SJSA1 (cell line): ENCODE measurements at places on chromosomes 11 and 22. TPM values are rescaled to one million over a fixed set of nuclear protein-coding genes. Genes with fewer than 3 reads are reported as not detected.

DNA sequence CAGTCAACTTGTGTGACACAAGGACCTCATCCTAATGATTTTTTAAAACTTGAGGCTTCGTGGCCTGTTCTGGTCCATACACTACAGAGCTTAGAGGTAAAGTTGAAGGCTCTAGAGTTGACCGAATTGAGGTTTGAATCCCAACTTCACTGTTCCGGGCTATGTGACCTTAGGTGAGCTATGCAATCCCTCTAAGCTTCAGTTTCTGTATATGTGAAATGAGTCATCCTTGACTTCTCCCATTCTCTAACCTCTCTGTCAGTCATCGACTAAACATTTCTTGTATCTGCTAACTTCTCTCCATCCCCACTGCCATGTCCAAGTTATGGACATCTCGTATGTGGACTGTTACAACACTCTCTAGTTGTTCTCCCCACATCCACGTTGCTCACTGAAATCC lies 178.2 kb upstream of the TMEM45B start:
- no peaks in the 10 kb centered on the region for H3K27me3 ChIP-seq
- peaks cover 23% of the 10 kb centered on the region for H3K4me1 ChIP-seq
- H3K4me3 ChIP-seq = no peak overlapping the region

GRCh38 chr11:18313965-18314763 lies 7.8 kb downstream of the HPS5 start:
- no peaks in the 10 kb centered on the region for H3K27me3 ChIP-seq
- H3K4me3 ChIP-seq = no peak overlapping the region
- peaks cover 29% of the 10 kb centered on the region for H3K4me1 ChIP-seq
- H3K36me3 ChIP-seq = peaks cover 25% of the 10 kb centered on the region
- peak; percentile 49 for DNase-seq

DNA sequence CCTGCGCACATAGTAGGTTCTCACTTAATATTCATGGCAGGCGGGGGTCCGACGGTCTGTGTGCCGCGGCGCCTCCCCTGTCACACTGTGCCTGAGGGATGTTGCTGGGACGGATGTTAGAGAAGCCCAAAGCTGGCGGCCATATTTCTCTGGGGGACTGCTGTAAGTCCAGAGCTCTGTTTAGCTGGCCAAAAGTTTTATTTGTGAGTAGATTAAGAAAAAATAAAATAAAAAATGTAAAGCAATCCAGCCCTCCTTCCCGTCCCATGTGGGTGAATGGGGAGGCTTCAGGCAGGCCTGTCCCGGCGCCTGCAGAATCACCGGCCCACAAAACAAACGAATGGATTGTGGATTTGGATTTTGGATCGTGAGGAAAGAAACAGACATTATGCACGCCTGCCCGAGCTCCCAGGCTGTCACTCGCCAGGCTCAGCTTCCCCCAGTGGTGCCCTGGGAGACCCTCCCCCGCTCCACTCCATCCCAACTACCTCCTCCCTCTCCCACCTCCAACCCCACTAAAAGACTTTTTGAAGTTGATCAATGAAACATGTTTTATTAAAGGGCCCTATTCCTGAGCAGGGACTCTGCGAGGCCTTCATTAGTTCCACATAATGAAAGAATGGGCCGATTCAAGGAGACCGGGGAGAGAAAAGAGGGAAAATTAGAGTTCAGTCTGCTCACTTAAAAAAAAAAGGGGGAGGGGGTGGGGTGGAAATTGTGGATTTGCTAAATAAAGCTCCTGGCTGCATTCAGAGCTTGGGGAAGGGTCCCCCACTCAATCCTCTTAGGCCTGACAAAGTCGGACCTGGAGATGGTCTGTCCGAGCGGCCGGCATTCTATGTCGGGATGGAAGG lies 20.4 kb upstream of the SCUBE1 start:
- H3K4me3 ChIP-seq = no peak overlapping the region
- H3K4me1 ChIP-seq = no peaks in the 10 kb centered on the region
- H3K27me3 ChIP-seq = peaks cover 21% of the 10 kb centered on the region

DNA sequence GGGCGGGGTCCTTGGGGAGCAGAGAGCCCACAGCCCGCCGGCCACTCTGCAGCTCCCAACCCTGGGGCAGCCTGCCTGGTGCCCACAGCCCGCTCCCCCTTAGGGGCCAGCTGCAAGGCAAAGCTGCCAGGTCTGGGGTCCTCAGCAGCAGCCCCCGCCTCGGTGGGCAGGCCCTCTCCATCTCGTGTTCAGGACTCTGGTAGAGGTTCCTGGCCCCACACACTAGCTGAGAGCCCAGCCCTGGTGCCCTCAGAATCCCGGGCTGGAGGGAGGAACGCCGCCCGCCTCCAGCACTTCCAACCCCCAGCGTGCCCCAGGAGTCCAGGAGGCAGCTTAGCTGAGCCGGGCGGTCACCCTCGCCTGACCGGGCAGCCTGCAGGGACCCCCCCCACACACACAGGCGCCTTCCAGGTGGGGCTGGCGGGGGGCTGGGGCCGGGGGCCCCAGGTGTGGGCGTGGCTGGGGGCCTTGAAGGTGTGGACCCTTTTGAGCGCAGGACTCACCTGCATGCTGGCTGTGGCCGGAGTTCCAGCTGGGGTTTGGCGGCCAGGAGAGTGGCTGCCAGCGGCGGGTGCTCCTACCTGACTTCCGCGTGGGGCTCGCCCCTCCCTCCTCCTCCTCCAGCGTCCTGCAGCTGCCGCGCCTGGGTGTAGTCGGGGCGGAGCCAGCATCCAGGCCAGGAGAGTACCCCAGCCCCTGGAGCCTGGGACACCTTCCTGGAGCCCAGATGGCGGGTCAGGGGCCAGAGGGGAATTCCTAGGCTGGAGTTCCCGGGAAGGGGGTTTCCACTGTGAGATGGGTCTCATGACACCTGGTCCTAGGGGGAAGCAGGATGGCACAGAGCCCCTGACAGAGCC lies at the start of gene ANO9:
Gene ANO9 (minus strand): TSS at position 594 of the 857 bp plus-strand sequence. CDS start 85 bp downstream, at position 509.
- no peaks in the 10 kb centered on the region for H3K4me1 ChIP-seq
- no peak within 1 kb of the TSS for H3K27ac ChIP-seq
- no peaks in the 10 kb centered on the region for H3K36me3 ChIP-seq
- no peaks in the 10 kb centered on the region for H3K27me3 ChIP-seq
- no peak within 1 kb of the TSS for H3K4me3 ChIP-seq

RTN4RL2 gene
- not detected in 2 replicates for total RNA-seq

JOSD1 gene
- 53.5 and 67.0 TPM in 2 replicates for total RNA-seq

- no peaks in the 10 kb centered on the region for H3K4me1 ChIP-seq
- peak; percentile 42 for DNase-seq
- no peak overlapping the region for H3K27ac ChIP-seq
- H3K27me3 ChIP-seq = no peaks in the 10 kb centered on the region
Measured at GRCh38 chr11:3109921-3110706, 52.9 kb upstream of the CARS1 start.

DBX1 gene
- total RNA-seq = not detected in 2 replicates

DNA sequence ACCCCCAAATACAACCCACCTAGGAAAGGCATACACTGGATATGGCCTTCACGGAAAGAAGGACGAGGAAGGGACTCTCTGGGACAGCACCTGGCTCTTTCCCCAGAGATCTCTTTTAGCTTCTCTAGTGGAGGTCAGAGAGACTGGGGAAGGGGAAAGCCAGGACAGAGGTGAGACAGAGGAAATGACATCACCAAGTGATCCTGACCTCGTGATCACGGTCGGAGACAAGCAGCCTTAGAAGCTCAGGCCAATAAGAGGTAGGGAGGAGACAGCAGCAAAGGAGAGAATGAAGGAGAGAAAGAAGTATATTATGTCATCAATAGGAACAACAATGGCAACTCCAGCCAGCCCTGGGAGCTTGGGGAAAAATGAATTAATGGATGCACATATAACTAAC lies 15.4 kb upstream of the TMPRSS13 start:
- no peak overlapping the region for H3K27ac ChIP-seq
- no peak overlapping the region for H3K4me3 ChIP-seq
- no peaks in the 10 kb centered on the region for H3K27me3 ChIP-seq
- DNase-seq = no peak

GRCh38 chr11:96607864-96608558 lies 218.2 kb downstream of the JRKL start:
- no peaks in the 10 kb centered on the region for H3K36me3 ChIP-seq
- H3K4me1 ChIP-seq = no peaks in the 10 kb centered on the region
- DNase-seq = no peak
- H3K4me3 ChIP-seq = no peak overlapping the region
- H3K27me3 ChIP-seq = no peaks in the 10 kb centered on the region

GRCh38 chr11:27700351-27701301 lies at the start of gene BDNF:
Gene BDNF (minus strand): TSS chr11:27700455. CDS start chr11:27658564, 41,891 bp downstream.
- H3K4me3 ChIP-seq = peak within 1 kb of the TSS; percentile 66
- H3K4me1 ChIP-seq = peaks cover 22% of the 10 kb centered on the region
- peak within 1 kb of the TSS; percentile 53 for H3K27ac ChIP-seq
- H3K27me3 ChIP-seq = no peaks in the 10 kb centered on the region
- peaks cover 14% of the 10 kb centered on the region for H3K36me3 ChIP-seq

DNA sequence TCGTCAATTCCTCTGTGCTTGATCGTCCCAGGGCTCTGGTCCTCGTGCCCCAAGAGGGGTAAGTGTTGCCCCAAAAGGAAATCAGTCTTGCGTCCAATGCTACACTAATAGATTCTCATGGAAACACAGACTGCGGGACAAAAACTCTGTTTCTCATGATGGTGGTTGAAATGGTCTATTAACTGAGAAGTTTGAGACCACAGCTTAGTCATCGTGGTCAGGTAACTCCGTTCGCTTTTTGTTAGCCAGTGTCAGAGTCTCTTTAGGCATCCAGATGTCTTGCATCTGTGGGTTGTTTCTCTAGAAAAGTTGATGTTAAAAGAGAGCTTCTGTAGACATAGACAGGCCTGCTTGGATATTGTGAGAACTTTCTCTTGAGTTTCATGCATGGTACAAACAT lies 104.6 kb upstream of the SORL1-AS1 start:
- no peaks in the 10 kb centered on the region for H3K4me1 ChIP-seq
- H3K36me3 ChIP-seq = no peaks in the 10 kb centered on the region
- H3K27ac ChIP-seq = no peak overlapping the region
- no peak overlapping the region for H3K4me3 ChIP-seq

DNA sequence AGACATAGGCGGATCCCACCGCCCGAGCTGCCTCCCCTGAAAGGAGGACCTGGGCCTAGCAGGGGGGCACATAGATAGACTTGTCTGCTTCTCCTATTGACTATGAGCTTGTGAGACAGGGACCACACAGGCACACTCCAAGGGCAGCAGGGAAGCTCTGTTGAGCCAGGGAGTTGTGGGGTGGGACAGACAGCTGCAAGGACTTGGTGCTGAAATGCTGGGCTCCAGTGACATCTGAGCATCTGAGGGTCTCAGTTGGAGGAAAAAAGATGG lies 53.4 kb upstream of the ANO1 start:
- no peak overlapping the region for H3K4me3 ChIP-seq
- no peaks in the 10 kb centered on the region for H3K27me3 ChIP-seq
- H3K4me1 ChIP-seq = peaks cover 16% of the 10 kb centered on the region
- H3K27ac ChIP-seq = no peak overlapping the region
- DNase-seq = no peak

DNA sequence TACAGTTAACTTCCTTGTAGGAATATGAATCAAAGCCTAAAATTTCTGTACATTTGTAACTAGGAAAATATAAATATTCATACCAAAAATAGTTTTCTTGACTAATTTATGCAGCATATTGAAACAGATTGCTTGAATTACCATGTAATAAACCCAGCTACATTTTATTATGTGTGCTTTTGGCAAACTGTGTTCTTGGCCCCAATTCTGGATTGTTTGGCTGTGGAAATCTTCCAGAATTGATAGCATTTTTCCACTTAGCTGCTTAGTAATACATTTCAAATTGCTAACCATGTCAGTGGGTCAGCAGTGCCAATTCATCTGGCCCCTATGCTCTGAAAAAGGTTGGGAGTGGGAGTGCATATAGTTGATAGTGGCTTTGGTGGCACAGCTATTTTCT lies 32.3 kb downstream of the PDHX start:
- peaks cover 29% of the 10 kb centered on the region for H3K36me3 ChIP-seq
- DNase-seq = no peak
- no peak overlapping the region for H3K4me3 ChIP-seq
- H3K27me3 ChIP-seq = no peaks in the 10 kb centered on the region

SYNGR1 gene
- total RNA-seq = 8.4 and 18.6 TPM in 2 replicates
